Right renal pelvis (tissue), 4 donors: ENCODE measurements at places on chromosomes 16 and 17.

GRCh38 chr16:76444832-76445231 lies 167.6 kb downstream of the CNTNAP4 start:
- no peak for DNase-seq

- no peak for DNase-seq
These were observed 415 bp downstream of the ABCA5 start for GRCh38 chr17:69326377-69327059.

DNA sequence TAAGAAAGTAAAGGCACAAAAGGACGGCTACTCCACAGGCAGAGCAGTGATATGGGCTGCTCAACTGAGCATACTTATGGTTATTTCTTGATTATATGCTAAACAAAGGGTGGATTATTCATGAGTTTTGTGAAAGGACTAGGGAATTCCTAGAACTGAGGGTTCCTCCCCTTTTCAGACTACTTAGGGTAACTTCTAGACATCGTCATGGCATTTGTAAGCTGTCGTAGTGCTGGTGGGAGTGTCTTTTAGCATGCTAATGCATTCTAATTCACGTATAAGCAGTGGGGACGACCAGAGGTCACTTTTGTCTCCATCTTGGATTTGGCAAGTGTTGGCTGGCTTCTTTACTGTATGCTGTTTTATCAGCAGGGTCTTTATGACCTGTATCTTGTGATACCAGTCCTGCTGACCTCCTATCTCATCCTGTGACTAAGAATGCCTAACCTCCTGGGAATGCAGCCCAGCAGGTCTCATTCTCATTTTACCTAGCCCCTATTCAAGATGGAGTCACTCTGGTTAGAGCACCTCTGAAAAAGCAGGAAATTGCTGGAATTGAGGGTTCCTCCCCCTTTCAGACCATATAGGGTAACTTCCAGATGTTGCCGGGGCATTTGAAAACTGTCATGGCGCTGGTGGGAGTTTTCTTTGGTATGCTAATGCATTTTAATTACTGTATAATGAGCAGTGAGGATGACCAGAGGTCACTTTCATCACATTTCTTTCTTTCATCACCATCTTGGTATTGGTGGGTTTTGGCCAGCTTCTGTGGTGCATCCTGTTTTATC lies 388.5 kb downstream of the XYLT1 start:
- no peak for DNase-seq

GRCh38 chr16:59164461-59164860 lies 430.3 kb upstream of the GOT2 start:
- no peak for DNase-seq

DNA sequence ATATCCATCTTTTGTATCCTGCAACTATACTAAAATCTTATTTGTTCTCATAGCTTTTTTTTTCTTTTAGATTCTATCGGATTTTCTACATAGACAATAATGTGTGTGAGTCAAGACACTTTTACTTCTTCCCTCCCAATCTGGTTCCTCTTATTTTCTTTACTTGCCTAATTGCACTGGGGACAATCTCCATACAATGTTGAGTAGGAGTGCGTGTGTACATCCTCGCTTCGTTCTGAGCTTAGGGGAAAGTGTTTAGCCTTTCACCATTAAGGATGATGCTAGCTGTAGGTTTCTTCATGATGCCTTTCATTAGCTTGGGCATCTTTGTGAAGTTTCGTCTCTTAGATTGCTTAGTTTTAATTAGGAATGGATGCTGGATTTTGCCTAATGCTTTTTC lies 2.9 kb downstream of the SPATA32 start:
- no peak for DNase-seq

GRCh38 chr17:1976683-1977064 lies 48.5 kb downstream of the RTN4RL1 start:
- no peak for DNase-seq

DNA sequence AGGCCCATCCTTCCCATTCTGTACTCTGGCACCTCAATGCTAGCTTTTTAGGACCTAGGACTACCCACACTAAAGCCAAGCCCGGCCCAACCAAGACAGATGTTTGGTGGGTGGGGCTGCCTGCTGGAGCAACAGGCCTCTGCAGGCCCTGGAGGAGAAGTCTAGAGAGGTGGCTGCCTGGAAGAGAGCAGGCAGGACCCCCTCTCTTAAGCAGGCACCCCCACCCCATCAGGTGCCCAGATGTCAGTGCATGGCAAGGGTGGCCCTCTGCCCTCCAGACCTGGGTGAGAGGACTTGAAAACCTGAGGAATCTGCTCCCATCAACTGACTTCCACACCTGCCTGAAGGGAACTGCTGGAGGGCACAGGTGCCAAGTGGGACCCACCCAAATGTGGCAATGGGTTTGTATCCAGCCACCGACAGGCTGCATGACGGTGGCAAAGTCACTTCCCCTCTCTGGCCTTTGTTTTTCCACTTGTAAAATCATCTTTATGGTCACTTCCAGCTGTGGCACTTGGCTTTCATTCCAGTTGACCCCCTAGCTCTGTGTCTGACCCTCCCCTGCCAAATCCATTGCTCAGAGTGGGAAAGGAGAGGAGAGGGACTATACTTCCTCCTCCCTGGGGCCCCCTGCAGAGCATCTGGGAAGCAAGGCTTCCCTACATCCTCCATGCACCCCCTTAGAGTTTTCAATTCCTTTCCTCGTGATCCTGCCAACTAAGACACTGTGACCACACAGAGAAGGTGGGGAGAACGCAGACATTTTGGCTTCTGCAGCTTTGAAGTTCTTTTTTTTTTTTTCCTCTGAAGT lies 1.7 kb upstream of the STAT5A start:
- DNase-seq = no peak

GRCh38 chr16:48622456-48623303 lies 12.7 kb upstream of the N4BP1 start:
- no peak for DNase-seq

DNA sequence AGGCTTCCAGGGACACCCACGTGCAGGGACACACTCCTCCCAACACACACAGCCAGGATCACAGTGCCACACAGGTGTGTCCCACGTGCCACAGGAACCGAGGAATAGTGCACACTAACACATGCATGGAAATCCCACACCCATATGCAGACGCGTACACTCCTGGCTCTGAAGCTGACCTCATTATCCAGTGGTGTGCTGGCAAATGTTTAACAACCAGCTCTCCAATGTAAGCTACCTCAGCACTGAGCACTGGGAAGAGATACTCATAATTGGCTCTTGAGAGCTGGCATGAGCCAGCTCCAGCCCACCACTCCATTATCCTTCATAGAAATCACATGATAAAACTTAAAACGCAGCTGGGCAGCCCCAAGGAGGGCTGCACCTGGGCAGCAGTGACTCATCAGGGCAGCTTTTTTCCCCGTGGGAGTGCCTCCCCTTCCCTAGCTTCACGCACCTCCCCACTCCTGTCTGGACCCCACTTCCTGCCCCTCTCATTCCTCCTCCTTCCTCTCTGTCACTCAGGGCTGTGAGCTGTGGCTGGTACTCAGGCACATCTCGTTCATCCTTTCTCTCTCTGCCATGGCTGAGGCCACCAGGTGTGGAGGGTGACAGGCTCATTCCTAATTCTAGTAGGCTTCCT lies 14.9 kb upstream of the TBX21 start:
- DNase-seq = no peak

GRCh38 chr17:7403043-7403726 lies 712 bp downstream of the TMEM256 start:
- no peak for DNase-seq

GRCh38 chr16:1533443-1533951 lies at the start of gene TMEM204:
TSS of gene TMEM204 (plus strand) at chr16:1533666. CDS start at chr16:1534276, 610 bp downstream.
- no peak for DNase-seq

DNA sequence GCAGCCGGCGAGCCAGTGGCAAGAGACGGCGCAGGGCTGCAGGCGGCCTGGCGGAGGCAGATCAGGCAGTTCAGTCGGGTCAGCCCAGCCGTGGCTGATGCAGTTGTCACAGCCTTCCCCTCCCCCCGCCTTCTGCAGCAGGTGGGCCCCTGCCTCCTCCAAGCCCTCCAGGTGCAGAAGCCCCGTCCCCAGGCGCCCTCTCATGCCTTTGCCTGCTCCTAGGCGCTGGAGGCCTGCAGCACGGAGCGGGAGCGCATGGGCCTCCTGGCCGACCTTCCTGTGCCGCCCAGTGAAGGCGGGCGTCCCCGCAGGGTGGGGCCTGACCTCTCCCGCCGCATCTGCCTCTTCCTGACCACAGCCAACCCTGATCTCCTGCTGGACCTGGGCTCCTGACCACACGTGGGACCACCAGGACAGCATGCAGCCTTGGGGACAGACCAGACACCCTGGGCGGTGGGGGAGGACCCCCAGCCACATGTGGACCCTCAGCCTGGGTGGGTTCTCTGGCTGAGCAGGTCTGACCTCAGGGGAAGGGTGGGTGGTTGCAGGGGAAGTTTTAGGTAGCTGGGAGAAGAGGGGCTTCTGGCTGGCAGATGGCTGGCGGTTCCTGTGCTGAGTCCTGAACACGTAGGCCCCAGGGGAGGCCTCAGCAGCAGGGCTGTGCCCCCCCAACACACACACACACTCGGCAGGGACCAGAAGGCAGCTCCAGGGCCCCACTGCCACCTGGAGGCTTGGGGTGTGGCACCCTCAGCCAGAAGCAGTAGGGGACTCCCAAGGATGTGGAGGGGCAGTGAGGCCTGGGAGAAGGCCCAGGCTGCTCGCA lies 3.1 kb upstream of the MRPS34 start:
- DNase-seq = no peak

DNA sequence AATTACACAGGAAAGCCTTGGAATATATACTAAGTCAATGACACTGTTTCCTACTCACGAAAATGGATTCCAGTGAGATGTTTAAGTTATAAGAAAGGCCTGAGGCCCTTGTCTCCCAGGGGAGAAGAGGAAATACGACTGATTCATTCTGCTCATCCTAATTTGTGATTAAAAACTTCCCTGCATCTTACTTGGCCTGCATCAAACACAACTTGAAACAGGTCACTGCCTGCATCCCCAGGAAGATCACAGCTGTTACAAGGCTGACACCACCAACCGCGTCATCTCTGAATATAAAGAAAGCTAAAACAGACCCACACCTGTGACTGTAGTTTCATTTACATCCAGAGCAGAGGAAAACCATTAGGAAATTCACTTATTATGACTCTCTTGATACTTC lies 121.9 kb downstream of the DNAH3 start:
- no peak for DNase-seq

DNA sequence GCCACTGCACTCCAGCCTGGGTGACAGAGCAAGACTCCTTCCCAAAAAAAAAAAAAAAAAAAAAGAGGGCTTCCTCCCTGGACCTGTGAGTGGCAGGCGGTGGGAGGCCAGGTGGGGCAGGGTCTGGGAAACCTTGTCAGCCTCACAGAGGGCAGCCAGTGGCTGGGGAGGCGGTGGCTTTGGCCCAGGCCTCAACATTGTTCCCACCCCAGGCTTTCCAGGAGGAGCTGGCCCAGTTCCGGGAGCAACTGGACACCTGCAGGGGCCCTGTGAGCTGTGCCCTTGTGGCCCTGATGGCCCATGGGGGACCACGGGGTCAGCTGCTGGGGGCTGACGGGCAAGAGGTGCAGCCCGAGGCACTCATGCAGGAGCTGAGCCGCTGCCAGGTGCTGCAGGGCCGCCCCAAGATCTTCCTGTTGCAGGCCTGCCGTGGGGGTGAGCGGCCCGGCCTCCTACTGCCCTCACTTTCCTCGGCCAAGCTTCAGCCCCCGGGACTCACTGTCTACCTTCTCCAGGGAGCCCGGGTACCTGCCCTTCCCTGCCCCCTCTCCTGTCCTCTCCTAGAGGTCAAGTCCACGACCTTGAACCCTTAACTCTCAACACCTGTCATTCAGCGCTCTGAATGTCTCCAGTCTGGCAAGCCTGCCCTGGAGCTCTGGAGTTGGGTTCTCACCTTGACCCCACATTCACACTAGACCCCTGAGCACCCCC lies 12.4 kb downstream of the ZNF213 start:
- DNase-seq = no peak

GRCh38 chr16:2235234-2235651 lies 1.0 kb upstream of the DNASE1L2 start:
- no peak for DNase-seq

DNA sequence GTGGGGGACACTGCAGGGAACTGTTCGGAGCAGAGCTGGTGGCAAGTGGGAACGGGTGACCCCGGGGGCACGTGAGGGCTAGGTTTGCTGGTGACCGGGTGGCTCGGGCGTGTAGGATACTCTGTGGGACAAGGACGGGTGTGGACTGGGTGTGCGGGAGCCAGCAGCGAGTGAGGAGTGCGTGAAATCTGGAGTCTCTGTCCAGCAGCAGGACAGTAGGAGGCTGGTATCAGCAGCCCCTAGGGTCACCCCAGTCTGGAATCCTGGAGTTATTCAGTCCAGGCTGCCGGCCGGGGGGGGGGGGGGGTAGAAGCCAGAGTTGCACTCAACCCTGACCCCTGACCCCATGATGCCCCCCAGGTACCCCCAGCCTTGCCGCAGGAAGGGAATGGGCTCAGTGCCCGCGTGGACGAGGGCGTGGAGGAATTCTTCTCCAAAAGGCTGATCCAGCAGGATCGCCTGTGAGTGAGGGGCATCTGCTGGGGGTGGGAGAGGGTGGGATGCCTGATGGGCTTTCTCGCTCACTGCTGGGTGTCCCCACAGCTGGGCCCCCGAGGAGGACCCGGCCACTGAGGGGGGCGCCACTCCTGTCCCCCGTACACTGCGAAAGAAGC lies 6.2 kb downstream of the ACD start:
- DNase-seq = no peak

GRCh38 chr16:27351989-27352388 lies 38.2 kb downstream of the IL4R start:
- no peak for DNase-seq

GRCh38 chr16:89118361-89119165 lies 24.9 kb downstream of the ACSF3 start:
- DNase-seq = no peak

GRCh38 chr17:74777901-74778515 lies 1.9 kb upstream of the NAT9 start:
- no peak for DNase-seq

GRCh38 chr16:53773150-53773846 lies 69.3 kb downstream of the FTO start:
- DNase-seq = no peak

DNA sequence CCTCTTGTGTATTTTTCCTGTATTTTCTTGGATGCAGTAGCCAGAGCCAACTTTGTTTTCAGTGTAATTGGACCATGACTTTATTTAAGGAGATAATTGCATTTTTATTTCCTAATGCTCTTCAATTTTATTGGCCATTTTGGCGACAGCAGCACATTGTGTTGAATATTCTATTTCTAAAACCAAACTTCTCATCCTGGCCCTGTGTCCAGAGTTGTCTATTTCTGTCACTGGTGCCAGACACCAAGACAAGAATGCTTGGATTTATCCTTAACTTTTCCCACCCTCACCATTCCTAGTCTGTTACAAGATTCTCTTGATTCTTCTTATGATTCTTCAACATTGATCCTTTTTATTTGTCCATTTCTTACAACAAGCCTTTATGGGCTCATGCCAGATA lies 37.1 kb downstream of the ARHGAP44 start:
- DNase-seq = no peak

GRCh38 chr17:7755095-7755890 lies 37.7 kb downstream of the DNAH2 start:
- no peak for DNase-seq

DNA sequence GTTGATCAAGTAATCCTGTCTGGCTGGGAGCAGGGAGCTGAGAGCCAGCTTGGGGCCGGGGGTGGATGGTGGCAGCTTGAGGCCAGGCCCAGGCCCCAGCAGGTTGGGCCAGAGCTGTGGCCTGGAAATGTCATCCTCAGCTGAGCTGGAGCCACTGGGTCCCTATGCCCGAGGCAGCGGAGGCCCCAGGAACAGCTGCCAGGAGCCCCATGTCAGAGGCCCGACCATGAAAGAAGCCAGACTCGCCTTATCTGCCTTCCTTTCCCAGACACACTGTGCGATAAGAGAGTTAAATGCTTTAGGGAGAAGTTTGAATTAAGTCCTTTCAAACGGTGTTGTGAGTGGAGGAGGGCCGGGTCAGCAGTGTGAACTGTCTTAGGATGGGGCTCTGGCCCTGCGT lies 3.5 kb downstream of the SMTNL2 start:
- no peak for DNase-seq

- DNase-seq = no peak
These were observed 49.0 kb downstream of the RTN4RL1 start for GRCh38 chr17:1976000-1976682.
